ENCODE measurements at places on chromosomes 2 and 18.

- no peak for DNase-seq
Measured at GRCh38 chr2:167929484-167929883, 317.9 kb downstream of the STK39 start.

- no peak for DNase-seq
Measured at GRCh38 chr2:217922101-217923006, 80.4 kb downstream of the TNS1 start.

DNA sequence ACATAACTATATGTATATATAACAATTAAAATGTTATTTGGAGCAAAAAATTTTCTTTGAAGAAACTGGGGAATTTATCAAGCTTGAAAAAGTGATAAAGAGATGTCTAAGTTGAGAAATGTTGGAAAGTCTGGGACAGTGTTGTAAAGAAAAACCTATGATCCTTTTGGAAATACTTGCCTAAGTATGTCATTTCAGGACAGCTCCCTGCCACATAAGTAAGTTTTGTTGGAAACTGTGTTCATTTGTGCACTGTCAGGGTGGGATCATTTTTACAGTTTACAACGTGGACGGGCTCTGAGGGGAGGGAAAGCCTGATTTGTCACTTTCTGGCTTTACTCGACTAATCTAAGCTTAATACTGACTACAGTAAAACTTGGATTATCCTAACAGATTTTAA lies 10.4 kb upstream of the COL3A1 start:
- DNase-seq = no peak

DNA sequence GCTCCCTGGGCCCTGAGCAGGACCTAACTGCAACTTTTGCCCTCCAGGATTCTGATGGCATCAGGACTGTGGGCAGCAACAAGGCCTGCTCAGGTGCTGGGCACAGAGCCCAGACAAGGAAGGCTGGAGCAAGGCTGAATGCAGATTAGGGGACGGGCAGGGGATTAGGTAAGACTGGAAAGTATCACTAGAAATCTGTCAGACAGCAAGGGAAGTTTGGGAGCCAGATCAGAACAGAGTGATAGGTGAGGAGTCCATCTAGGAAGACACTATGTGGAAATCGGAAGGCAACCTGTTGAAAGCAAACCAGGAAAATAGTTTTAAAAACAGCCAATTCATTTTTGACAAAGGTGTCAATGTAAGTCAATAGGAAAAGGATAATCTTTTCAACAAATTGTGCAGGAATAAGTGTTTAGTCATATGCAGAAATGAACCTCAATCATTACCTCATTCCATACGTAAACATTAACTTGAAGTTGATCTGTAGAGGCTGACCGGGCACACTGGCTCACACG lies 56.4 kb upstream of the STPG4 start:
- DNase-seq = no peak

DNA sequence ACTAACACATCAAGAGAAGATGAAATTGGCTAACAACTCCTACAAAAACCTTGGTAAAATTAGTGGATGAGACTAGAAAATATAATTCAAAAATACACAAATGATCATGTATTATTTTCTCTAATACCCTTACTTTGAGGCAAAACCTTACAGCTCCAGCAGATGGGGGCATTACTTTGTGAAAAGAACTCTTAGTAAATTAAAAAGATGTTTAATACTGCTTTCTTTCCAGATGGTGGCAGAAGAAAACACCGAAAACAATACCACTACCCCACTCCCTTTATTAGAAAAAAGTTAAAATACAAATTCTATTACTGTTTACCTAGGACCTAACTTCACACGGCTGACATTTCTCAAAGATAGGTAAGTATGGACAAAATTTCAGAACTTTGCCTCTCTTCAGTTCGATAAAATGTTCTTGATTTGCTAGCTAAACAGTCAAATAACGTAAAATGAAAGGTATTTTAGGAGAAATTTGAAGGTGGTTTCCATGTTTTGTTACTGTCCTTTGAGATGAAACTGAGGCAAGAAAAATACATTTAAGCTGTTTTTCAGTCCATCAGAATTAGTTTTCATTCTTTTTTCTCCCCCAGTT lies 30.6 kb downstream of the ORC4 start:
- peak; percentile 28 for DNase-seq

- DNase-seq = no peak
Measured at GRCh38 chr2:7612969-7613368, 695.8 kb downstream of the RNF144A start.

Data from inflammatory macrophage treated with lipopolysaccharide for 1 hour (primary cell).